ENCODE measurements at places on chromosomes 13 and 19. TPM values are rescaled to one million over a fixed set of nuclear protein-coding genes. Genes with fewer than 3 reads are reported as not detected.

Gene ZNF616
- 1.8 TPM for polyA plus RNA-seq

Gene PSG6
- polyA plus RNA-seq = not detected

Gene LIM2
- not detected for polyA plus RNA-seq

Gene TMEM238
- polyA plus RNA-seq = 0.90 TPM

- H3K36me3 ChIP-seq = no peaks in the 10 kb centered on the region
- no peak overlapping the region for H3K4me3 ChIP-seq
- peak; percentile 27 for DNase-seq
Observed at GRCh38 chr19:33639035-33639681, 17.4 kb downstream of the CHST8 start.

- H3K27me3 ChIP-seq = no peaks in the 10 kb centered on the region
- DNase-seq = no peak
- H3K4me3 ChIP-seq = no peak overlapping the region
- H3K4me1 ChIP-seq = no peaks in the 10 kb centered on the region
Observed at GRCh38 chr19:47049307-47049700, 880 bp upstream of the TMEM160 start.

DNA sequence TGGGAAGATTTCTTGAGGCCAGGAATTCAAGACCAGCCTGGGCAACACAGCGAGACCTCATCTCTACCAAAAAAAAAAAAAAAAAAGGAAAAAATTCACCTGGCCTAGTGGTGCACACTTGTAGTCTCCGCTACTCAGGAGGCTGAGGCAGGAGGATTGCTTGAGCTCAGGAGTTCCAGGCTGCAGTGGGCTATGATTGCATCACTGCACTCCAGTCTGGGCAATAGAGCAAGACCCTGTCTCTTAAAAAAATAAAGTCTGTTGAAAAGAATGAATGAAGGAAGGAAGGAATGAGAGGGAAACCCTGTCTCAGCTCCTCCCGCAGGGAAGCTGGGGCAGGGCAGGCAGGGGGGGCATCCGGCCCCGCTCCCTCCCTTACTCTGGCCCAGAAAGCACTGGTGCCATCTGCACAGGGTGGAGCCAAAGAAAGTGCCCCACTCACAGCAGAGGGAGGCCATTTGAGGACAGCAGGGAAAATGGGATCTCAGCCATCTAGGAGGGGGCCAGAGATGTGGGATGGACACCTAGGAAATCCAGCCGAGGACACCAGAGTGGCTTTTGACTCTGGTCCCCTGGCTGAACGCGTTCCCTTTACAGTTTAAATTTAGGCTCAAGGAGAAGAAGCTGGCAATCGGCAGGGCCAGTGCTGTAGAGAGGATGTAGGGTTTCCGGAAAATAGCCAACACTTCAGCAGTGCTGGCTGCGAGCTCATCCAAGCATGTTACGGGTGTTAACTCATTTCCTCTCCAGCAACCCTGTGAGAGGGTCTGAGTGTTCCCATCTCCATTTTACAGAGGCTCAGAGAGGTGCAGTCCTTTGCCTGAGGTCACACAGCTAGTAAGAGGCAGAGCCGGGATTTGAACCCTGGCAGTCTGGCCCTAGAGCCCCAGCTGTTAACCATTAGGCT is 3.6 kb upstream of the HPN start:
- H3K36me3 ChIP-seq = no peaks in the 10 kb centered on the region
- H3K4me1 ChIP-seq = peaks cover 31% of the 10 kb centered on the region
- DNase-seq = no peak
- peak overlapping the region; percentile 64 for H3K27ac ChIP-seq

- H3K27me3 ChIP-seq = no peaks in the 10 kb centered on the region
- no peak overlapping the region for H3K4me3 ChIP-seq
- H3K27ac ChIP-seq = no peak overlapping the region
- H3K36me3 ChIP-seq = no peaks in the 10 kb centered on the region
- DNase-seq = no peak
Observed at GRCh38 chr13:112349681-112350080, 26.5 kb upstream of the SPACA7 start.

DNA sequence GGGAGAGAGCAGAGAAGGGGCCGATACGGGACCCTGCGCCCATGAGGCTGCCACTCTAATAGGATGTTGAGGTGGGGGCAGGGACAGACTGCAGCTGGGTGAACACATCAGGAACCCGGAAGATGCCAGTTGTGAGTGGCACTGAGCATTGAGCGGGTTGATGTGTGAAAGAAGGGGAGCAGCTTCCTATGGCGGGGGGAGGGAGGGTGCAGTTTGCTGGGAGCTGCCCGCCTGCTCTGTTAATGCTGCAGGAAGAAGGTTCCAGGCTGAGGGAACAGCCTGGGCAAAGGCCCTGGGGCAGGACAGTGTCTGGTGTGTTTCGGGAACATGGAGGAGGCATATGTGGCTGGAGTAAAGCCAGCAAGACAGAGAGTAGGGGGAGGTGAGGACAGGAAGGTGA is 29.8 kb downstream of the DNM2 start:
- H3K27ac ChIP-seq = no peak overlapping the region
- no peaks in the 10 kb centered on the region for H3K27me3 ChIP-seq
- peaks cover 60% of the 10 kb centered on the region for H3K4me1 ChIP-seq
- no peaks in the 10 kb centered on the region for H3K36me3 ChIP-seq
- H3K4me3 ChIP-seq = no peak overlapping the region

- no peaks in the 10 kb centered on the region for H3K36me3 ChIP-seq
- no peaks in the 10 kb centered on the region for H3K27me3 ChIP-seq
- DNase-seq = no peak
- H3K27ac ChIP-seq = peak within 1 kb of the TSS; percentile 57
Observed at GRCh38 chr13:37598597-37598996, at the start of gene POSTN. Gene POSTN, minus strand, starts transcription at chr13:37598768. Its CDS starts 42 bp downstream, at chr13:37598726.

DNA sequence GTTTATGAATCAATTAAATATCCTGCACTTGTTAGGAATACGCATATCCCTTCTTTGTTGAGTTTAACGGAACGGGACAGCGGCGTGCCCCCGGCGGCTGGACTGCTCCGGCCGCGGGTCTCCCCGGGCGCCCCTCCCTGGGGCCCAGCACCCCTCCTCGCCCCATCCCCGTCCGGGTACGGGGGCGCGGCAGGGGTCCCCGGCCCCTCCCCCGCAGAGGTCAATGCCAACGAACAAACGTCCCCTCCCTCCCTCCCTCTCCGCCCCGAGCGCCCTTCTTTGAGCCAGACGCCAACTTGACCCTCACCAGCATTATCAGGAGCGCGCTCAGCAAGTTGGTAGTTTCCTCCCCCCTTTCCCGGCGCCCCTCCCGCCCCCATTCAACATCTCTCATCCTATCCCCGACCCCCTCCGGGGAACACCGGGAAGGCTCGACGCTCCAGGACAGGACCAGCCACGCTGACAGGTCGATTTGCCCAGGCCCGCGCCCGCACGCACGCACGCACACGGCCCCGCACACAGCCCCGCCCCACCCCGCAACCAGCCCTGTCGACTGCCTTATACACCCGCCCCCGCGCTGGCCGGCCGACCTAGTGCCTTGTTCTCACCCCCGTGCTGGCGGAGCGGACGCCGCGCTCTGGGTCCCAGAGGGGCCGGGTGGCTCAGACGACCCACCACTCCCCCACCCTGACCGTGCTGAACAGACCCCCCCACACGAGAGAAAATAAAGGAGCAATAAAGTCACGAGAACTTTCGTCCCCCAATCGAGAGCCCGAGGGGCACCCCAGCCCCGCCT is 5.0 kb downstream of the LYL1 start:
- peak; percentile 87 for DNase-seq
- H3K4me1 ChIP-seq = peaks cover 79% of the 10 kb centered on the region
- H3K27me3 ChIP-seq = no peaks in the 10 kb centered on the region
- H3K36me3 ChIP-seq = peaks cover 10% of the 10 kb centered on the region

DNA sequence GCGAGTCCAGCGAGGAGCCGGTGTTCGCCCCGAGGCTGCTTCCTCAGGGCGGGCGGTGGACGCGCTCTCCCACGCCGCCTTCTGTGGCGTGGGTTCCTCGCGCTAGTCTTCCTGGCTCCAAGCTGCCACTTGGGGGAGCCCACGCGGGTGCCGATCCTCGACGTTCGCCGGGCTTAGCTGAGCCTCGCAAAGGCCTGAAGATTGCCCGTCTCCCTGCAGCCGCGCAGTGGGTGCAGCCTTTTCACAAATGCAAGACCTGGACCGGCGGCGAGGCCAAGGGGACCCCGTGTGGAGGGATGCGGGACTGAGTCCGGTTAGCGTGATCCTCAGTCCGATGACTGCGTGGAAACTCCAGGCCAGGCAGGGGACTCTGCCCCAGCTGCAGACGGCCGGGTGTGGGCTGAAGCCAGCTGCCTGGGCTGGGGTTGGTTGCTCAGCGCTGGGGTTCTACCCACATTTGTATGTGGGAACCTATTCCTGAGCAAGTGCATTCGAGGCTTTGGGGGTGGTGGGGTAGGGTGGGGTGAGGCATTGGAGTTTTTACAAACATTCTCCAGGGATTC is 16.6 kb upstream of the LRP3 start:
- no peaks in the 10 kb centered on the region for H3K36me3 ChIP-seq
- H3K4me1 ChIP-seq = peaks cover 28% of the 10 kb centered on the region
- peak overlapping the region; percentile 96 for H3K27ac ChIP-seq
- peak overlapping the region; percentile 80 for H3K4me3 ChIP-seq

Data from sigmoid colon (tissue), 7 donors.